ENCODE measurements at places on chromosomes 7 and 10. TPM values are rescaled to one million over a fixed set of nuclear protein-coding genes. Genes with fewer than 3 reads are reported as not detected.

Gene COX15
- 18.4 TPM for total RNA-seq

Gene RTKN2
- 0.08 TPM for total RNA-seq

Gene CDHR1
- 0.55 TPM for total RNA-seq

Gene ETV1
- 58.4 TPM for total RNA-seq

Gene LIPM
- 0.83 TPM for total RNA-seq

Gene PPP1R9A
- 23.4 TPM for total RNA-seq

Gene ANKRD61
- total RNA-seq: not detected

Gene CCDC3
- total RNA-seq: 14.9 TPM

- H3K36me3 ChIP-seq: no peaks in the 10 kb centered on the region
- no peaks in the 10 kb centered on the region for H3K4me1 ChIP-seq
- no peak overlapping the region for H3K4me3 ChIP-seq
- no peak overlapping the region for H3K27ac ChIP-seq
- no peak for DNase-seq
- H3K27me3 ChIP-seq: no peaks in the 10 kb centered on the region
Measured at GRCh38 chr7:38153515-38153914, 24.5 kb upstream of the STARD3NL start.

GRCh38 chr10:120460186-120460585 is 3.2 kb downstream of the PLPP4 start:
- H3K36me3 ChIP-seq: no peaks in the 10 kb centered on the region
- H3K4me1 ChIP-seq: peaks cover 12% of the 10 kb centered on the region
- no peak for DNase-seq
- no peak overlapping the region for H3K27ac ChIP-seq

GRCh38 chr10:89213191-89213808 is 6.2 kb upstream of the CH25H start:
- DNase-seq: no peak
- H3K4me1 ChIP-seq: no peaks in the 10 kb centered on the region
- H3K4me3 ChIP-seq: no peak overlapping the region
- H3K36me3 ChIP-seq: no peaks in the 10 kb centered on the region

- H3K4me3 ChIP-seq: no peak overlapping the region
- no peak for DNase-seq
- H3K4me1 ChIP-seq: no peaks in the 10 kb centered on the region
- H3K36me3 ChIP-seq: no peaks in the 10 kb centered on the region
Measured at GRCh38 chr10:96691761-96692160, 28.6 kb downstream of the PIK3AP1 start.

- H3K27ac ChIP-seq: no peak overlapping the region
- DNase-seq: no peak
- H3K36me3 ChIP-seq: no peaks in the 10 kb centered on the region
- H3K4me1 ChIP-seq: no peaks in the 10 kb centered on the region
Measured at GRCh38 chr10:119373294-119374102, 166.1 kb downstream of the GRK5 start.

- H3K36me3 ChIP-seq: no peaks in the 10 kb centered on the region
- H3K27ac ChIP-seq: no peak overlapping the region
- H3K4me3 ChIP-seq: no peak overlapping the region
- no peaks in the 10 kb centered on the region for H3K4me1 ChIP-seq
- no peaks in the 10 kb centered on the region for H3K27me3 ChIP-seq
Measured at GRCh38 chr10:42768581-42769152, 13.9 kb upstream of the BMS1 start.

DNA sequence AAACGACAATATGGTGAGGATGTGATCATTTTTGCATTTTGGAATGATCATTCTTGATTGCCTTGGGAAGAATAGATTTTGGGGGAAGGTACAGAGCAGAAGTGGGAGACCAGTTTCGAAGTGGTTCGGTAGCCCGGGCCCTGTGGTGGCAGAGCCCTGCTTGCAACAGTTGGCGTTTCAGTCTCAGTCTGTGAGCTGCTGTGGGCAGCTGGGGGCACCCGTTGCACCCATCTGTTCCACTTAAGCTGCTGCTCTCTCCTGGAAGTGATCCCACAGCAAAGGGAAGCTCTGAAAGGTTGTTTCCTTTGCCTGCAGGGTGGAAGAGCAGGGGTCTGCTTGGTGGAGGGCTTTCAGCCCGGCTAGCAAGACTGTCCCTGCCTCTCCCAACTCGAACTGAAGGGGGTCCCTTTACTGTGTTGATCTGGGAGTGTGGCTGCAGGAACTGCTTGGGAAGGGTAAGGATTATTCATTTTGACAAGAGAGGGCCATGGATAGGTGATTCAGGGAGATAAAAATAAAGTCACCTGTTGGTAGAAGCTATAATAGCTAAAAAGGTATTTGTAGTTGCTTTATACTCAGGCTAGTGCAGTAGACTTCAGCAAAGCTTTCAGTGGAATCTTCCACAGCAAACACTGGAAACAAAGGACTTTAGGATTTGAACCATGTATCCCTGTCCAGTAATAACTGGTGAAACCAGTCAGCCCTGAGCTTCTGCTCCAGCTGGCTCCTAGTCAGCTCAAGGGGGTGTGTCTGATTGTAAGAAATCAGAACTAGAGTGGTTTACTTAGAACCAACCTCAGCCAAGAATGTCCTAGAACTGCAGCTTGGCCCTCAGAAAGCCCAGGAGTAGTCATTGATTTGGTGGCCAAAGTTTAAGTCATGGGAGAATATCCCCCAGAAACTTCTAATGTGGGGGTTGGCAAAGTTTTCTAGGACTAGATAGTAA is 53.1 kb upstream of the PDCD4 start:
- peaks cover 9% of the 10 kb centered on the region for H3K36me3 ChIP-seq
- H3K4me3 ChIP-seq: no peak overlapping the region
- no peaks in the 10 kb centered on the region for H3K27me3 ChIP-seq
- peak overlapping the region; percentile 90 for H3K27ac ChIP-seq
- no peaks in the 10 kb centered on the region for H3K4me1 ChIP-seq

- H3K27me3 ChIP-seq: no peaks in the 10 kb centered on the region
- DNase-seq: no peak
- H3K27ac ChIP-seq: no peak overlapping the region
- no peaks in the 10 kb centered on the region for H3K4me1 ChIP-seq
- H3K4me3 ChIP-seq: no peak overlapping the region
Measured at GRCh38 chr7:148395990-148396716, 194.4 kb upstream of the C7orf33 start.

DNA sequence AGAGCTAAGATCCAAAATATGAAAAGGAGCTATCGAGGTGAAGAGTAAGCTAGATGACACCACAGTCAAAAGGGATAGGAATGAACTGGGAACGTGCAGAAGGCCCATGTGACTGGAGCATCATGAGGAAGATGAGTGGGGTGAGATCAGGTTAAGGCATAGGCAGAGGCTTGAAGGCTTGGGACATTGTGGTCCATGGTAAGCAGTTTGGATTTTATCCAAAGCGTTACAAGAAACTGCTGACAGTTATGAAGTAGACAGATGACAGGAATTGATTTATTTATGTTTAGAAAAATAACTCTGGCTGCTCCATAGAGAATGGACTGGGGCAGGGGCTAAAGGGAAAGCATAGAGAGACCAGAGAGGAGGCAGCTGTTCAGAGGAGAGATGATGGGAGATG is 18.1 kb upstream of the PANK1 start:
- no peak for DNase-seq
- H3K4me1 ChIP-seq: no peaks in the 10 kb centered on the region
- no peaks in the 10 kb centered on the region for H3K27me3 ChIP-seq
- H3K27ac ChIP-seq: no peak overlapping the region
- no peak overlapping the region for H3K4me3 ChIP-seq
- no peaks in the 10 kb centered on the region for H3K36me3 ChIP-seq

- DNase-seq: no peak
- no peaks in the 10 kb centered on the region for H3K27me3 ChIP-seq
- no peak overlapping the region for H3K27ac ChIP-seq
Measured at GRCh38 chr7:29035044-29035740, 77.1 kb upstream of the TRIL start.

All from right atrium auricular region (tissue), 2 donors.